Stimulated activated CD4-positive, alpha-beta T cell treated with anti-CD3 and anti-CD28 coated beads, Interleukin-1b, Interleukin-23, amount 100 ng/mL, for 48 hours (primary cell): ENCODE measurements at places on chromosomes 6 and 20.

GRCh38 chr6:114543696-114544095 lies 200.9 kb upstream of the HS3ST5 start:
- DNase-seq, result no peak

- DNase-seq, result no peak
Measured at GRCh38 chr6:158839796-158840195, 20.6 kb upstream of the EZR start.

DNA sequence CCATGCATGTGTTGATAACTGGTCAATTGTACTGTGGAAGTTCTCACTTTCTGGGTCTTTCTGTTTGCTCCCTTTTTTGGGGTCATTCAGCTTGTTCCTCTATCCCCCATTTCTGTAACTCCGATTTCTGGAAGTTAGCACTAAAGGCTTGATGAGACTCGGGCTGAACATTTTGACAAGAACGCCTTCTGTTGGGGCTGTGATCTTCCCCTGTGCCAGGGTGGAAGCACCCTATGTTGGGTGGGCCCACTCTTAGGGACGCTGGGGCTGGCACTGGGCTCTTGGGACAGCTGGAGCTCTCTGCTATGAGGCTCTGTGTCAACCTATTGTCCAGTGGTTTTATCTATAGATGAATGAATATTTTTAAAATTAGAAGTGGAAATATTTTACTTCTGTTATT lies 60.1 kb upstream of the FRMD1 start:
- DNase-seq, result no peak

GRCh38 chr6:140774080-140774505 lies 1358.6 kb upstream of the GJE1 start:
- no peak for DNase-seq

DNA sequence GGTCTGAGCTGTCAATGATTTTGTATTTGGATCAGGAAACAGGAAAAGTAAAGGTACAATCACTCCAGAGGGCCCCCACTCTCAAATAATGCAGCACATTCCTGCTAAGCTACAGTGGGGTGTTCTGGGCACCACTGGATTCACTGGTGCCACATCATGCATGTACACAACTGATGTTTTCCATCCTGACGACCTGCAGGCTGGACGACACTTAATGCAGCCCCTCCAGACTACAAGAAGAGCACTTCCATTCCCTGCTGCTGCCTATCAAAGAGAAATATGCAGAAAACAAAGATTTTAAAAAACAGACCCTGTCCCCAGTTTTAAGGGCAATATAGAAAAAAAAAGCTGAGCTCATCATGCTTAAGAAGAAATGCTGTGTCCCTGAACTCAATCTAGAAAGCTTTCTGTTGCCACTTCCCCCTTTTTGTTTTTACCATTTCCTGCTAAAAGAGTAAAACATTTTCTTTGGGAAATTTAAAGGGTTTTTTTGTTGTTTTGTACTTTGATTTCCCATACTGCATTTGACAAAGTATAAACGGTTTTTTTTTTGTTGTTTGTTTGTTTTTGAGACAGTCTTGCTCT lies 35.5 kb downstream of the ABHD12 start:
- no peak for DNase-seq

DNA sequence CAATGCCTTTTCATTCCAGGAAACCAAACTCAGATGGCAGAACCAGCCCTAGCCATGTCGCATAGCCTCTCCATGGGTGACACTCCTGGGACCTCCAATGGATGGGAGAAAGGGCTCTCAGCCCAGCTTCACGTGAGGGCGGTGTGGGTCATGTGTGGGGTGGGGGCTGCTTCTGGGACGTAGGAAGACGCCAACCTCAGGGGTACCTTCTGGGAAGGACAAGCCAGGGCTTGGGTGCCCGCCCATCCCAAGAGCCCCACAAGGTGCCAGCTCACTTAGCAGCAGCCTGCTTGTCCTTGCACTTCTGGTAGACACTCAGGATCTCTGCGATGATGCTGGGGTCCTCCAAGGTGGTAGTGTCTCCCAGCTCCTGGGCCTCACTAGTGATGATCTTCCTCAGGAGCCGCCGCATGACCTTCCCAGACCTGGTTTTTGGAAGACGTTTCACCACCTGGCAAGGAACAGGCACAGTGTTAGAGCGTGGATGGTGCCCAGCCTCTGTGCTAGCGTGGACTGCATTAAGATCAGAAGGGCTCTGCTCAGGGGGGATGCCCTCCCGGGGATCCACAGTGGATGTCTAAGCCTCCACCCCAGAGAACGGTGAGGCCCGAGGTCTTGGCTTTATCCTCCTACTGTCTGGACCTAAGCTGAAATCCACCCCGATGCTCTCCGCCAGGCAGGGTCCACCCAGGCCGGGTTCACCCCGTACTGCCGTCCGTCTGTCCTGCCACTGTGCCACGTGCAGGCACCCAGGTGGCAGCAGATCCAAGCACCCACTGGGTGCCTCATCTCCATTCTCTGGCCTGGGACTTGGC lies 15.1 kb upstream of the APMAP start:
- DNase-seq, result no peak

GRCh38 chr20:34713194-34713943 lies 9.2 kb downstream of the TP53INP2 start:
- peak; percentile 8 for DNase-seq

DNA sequence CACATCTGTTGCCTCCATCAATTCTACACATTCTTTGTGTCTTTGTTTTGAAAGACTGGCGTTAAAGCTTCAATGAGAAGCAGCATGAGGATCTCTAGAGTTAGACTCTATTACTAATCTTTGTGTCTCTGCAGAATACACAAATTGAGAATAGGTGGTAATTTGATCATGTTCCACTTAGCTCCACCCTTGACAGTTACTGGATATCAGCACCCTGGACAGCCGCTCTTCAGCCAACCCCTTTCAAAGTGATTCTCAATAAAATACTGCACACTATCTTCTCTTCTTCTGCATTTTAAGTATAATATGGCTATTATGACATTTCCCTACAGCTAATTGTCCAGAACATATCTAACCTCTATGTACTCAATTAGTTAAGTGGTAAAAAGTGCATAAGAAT lies 54.3 kb upstream of the CNR1 start:
- no peak for DNase-seq

- DNase-seq, result no peak
Measured at GRCh38 chr6:56760842-56761241, 118.2 kb upstream of the DST start.

GRCh38 chr6:139686308-139686707 lies 311.9 kb upstream of the CITED2 start:
- no peak for DNase-seq

GRCh38 chr6:15620611-15621010 lies 42.2 kb downstream of the DTNBP1 start:
- no peak for DNase-seq

DNA sequence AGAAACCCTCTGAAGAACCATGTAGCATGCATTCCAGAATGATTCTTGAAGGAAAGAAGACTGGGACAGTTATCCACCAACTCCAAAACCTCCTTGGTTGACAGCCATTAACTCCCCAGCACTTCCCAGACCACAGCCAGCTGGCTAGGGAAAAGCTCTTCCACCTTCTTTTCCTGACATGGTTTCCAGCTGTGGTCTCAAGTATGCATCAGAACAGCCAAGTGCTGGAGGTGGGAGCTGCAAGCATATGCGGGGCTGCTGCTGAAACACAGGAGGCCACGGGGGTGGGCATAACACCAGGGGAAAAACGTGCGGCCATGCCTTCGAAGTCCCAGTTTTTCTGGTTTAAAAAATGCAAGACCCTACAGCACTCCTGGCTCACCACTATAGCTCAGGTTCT lies 108.0 kb upstream of the FAM184A start:
- DNase-seq, result no peak

DNA sequence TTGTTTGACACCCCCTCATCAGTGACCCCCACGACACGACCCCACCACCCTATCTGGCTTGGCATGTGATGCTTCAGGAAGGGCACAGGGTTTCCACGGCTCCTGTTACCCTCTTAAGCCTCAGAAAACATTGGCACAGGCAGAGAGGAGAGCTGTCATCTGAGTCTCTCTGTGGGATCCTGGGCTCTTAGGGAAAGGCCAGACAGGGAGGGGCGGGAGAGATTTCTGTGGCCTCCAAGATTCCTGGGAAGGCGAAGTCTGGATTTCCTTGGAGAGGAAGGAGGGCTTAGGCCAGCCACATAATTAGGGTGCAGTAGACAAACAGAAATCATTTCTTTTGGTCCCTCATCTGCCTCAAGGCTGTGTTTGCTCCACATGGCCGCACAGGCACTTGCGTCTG lies 191.6 kb upstream of the SNX9 start:
- no peak for DNase-seq

DNA sequence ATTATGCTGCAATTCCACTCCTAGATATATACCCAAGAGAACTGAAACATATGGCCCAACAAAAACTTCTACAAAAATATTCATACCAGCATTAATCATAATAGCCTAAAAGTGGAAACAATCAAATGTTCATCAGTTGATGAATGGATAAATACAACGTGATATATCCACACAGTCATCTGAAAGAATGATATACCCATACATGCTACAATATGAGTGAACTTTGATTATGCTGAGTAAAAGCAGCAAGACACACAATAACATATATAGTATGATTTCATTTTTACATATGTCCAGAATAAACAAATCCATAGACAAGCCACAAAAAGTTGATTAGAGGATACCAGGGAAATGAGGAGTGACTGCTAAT lies 30.7 kb downstream of the CDK19 start:
- DNase-seq, result no peak

- no peak for DNase-seq
Measured at GRCh38 chr6:124775121-124775520, 187.1 kb upstream of the RNF217 start.

DNA sequence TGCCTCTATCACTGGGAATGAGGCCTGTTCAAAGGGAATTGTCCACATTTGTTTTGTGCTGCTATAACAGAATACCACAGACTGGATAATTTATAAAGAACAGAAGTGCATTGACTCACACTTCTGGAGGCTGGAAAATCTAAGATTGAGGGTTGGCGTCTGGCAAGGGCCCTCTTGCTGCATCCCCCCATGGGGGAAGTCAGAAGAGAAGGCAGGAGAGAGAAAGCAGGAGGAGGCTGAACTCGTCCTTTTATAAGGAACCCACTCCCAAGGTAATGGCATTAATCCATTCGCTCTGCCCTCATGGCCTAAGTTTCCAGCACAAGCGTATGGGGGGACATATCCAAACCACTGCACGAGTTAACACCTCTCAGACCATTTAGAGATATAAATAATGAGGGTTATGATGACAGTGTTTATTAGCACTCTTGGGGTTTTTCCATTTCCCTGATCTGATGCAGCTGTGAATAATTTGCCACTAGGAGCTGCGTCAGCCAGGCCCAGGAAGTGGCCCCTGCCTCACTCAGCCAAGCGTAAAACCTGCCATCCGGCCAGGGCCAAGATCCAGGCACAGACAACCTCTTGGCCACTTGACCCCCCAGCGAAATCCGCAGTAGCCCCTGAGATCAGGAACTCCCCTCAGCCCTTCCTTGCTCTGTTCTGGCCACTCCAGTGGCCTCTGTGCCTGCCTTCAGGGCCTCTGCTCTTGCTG lies 14.2 kb upstream of the SLCO4A1 start:
- no peak for DNase-seq

DNA sequence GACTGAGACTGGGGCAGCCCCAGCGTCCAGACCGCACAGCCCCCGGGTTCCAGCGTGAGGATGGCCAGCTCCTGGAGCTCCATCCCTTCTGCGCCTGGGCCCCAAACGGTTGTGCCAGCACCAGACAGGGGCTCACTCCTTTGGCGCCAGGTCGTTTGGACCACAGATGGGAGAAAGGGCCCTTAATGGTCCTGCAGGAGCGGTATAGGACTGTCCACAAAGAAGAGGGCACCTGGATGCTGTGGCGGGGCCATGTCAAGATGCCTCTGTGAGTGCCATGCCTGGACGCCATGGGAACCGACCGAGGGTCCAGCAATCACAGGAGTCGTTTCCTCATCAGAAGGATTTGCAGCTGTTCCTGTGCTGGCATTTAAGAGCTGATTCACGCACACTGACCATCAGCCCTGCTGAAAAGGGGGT lies 82.7 kb downstream of the DLL1 start:
- DNase-seq, result no peak

DNA sequence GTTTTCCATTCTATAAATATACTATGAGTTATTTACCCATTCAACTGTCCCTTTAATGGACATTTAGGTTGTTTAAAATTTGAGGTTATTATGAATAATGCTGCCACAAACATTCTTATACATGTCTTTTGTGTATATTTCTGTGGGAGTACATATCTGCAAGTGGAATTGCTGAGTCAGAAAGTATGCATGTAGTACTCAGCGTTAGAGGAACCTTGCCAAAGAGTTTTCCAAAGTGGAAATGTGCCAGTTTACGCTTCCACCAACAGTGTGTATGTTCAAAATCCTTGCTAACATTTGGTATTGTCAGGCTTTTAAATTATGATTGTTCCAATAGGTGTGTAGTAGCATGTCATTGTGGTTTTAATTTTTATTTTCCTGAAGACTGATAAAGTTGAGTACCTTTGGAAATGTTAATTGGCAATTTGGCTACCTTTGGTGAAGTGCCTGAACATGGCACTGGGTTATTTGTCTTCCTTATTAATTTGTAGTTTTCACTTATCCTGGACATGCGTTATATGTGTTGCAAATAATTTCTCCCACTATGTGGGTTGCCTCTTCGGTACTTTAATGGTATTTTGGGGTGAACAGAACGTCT lies 341.2 kb downstream of the CD83 start:
- DNase-seq, result no peak

DNA sequence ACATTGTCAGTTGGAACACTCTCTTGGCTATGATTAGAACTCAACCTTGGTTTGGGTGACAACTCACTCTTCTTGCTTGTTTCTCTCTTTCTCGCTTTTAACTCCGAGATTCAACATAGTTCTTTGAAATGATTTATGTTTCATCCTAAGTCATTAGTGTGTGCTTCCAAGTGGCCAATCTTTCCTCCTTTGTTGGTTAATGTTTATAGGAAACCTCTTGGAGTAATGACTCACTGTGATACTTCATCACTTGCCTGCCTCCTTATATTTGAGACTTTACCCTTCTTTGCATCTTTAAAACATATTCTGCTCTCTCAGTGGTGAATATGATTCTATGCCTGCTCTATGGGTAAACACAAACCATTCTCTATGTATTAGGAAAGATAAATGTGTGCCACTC lies 279.7 kb upstream of the FLRT3 start:
- no peak for DNase-seq

- DNase-seq, result no peak
Measured at GRCh38 chr6:7154341-7155139, 46.8 kb downstream of the RREB1 start.

DNA sequence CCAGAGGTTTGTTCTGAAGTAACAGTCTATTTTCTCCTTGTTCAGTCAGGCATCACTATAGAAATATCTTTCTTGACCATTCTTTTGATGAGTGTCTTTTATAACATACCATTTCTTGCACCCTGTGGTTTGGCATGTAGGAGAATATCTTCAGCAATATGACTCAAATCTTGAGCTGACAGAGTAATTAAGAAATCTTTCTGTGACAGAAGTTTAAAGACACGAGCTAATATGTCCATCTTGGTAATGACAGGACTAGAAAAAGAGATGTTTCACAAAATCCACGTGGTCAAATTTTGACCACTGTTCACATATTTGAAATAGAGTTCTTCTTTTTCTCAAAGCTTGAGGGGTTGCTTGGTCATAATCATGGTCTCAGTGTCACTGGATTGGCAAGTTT lies 149.9 kb downstream of the MYB start:
- no peak for DNase-seq
